HepG2 (cell line): ENCODE measurements at places on chromosomes 11 and 22. TPM values are rescaled to one million over a fixed set of nuclear protein-coding genes. Genes with fewer than 3 reads are reported as not detected.

GRCh38 chr22:39300186-39300830, 19.1 kb downstream of the RPL3 start:
- no peak for DNase-seq

CDC42BPG gene
- total RNA-seq, result 0.77 and 1.4 TPM in 2 replicates

- no peak for DNase-seq
Observed at GRCh38 chr22:35629406-35630216, 12.5 kb upstream of the MB start.

DNA sequence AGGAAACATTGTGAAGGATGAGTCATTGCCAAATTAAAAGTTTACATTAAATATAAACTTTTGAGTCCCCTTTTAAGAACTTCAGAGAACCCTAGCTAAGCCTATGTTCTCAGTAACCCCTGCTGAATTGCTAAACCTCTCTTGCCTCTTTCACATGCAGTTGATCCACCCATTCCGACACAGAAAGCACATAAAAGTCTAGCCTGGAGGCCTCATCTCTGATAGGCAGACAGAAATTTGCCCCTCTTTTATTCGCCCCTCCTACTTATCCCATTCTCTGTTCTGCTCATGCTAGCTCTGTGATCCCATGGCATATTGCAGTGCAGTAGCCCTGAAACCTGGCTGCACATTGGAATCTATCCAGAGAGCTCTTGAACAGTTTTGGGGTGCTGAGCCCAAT, 58.2 kb upstream of the PDE3B start:
- DNase-seq, result no peak

DNA sequence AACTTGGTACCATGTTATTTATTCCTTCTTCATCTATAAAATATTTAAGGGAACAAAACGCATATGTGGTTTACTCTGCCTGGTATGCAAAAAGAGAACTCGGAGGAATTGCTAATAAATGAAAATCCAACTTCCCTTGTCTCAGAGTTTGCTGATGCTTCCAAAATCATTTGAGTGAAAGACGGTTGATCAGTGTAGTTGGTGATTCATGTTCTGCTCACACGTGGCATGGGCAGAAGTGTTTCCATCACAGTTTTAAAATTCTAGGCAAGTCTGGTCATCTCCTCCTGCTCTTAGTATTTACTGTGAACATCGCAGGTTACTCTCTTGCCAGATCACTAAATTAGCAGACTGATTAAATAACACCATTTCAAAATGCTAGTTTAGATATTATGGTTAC, 11.9 kb upstream of the PARVB start:
- DNase-seq, result no peak

TMPRSS13 gene
- not detected in 2 replicates for total RNA-seq

GRCh38 chr22:35305525-35306070, 5.9 kb downstream of the TOM1 start:
- DNase-seq, result no peak

POU2AF1 gene
- 1.8 and 1.9 TPM in 2 replicates for total RNA-seq

DNA sequence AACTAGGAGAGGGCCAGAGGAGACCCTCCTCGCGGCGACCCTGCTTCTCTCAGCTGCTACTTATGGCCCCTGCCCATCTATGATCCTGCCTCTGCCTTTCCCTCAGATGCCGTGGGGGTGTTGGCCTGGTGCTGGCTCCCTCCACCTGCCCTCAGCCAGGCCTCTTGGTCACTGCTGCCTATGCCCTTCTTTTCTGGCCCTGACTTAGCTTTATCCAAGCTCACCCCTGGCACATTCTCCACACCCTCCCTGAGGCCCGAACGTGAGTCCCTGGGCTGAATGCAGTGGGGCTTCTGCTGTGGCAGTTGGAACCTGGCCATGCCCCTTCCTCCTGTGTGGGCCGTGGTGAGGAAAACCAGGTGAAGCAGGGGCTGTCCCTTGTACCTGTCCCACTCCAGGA, 19.8 kb upstream of the SUSD2 start:
- no peak for DNase-seq

- DNase-seq, result no peak
Observed at GRCh38 chr11:10727146-10727851, 23.7 kb upstream of the CTR9 start.

- DNase-seq, result no peak
Observed at GRCh38 chr11:41334007-41334933, 125.2 kb downstream of the LRRC4C start.

DNA sequence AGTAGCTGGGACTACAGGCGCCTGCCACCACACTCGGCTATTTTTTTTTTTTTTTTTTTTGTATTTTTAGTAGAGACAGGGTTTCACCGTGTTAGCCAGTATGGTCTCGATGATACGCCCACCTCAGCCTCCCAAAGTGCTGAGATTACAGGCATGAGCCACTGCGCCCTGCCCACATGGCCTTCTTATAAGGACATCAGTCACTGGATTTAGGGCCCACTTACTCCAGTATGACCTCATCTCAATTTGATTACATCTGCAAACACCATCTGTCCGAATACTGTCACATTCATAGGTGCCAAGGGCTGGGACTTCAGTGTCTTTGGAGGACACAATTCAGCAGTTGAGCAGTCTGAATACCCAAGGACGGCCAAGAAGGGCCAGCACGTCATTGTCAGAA, 8.2 kb upstream of the PRR5 start:
- no peak for DNase-seq

GRCh38 chr11:60924110-60924905, at the start of gene TMEM132A:
Gene TMEM132A (plus strand): TSS chr11:60924460. CDS start chr11:60924634, 174 bp downstream.
- DNase-seq, result peak; percentile 37

GRCh38 chr22:46147471-46148267, 2.7 kb upstream of the PPARA start:
- DNase-seq, result peak; percentile 73

DNA sequence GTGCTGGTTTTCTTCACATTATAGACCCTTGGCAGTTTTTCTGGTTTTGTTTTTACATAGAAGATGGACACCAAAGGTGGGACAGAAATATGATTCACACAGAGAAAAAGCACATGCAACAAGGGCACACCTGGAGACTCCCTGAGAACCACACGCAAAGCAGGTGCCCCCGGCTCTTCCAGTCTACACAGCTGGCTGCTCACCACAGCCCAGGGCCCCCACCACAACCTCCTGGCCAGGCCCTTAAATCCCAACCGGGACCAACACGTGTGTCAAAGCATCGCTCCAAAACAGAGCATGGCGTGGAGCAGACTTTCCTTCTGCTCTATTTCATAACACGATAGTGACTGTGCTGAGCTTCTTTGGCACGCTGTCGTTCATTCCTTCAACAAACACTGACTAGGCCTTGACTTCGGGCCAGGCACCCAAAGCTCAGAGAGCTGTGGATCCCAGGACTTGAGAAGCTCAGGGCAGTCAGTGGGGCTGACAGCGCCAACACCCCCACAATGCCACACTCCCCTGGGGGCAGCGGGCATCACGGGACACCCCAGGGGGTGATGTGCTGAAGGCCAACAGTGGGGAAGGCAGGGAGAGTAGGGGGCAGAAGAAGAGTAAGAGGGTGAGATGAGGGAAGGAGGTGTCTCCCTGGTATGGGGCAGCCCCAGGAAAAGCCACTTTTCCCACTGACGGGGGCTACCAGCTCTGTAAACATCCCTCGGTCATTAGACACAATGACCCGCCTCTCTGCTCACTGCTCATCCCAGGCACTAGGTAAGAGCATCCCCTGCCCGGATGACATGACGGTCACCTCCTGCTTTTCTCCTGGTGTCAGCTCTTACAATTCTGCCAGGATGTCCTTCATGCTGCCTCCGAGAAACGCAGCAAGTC, 26.0 kb downstream of the CELSR1 start:
- DNase-seq, result no peak

DNA sequence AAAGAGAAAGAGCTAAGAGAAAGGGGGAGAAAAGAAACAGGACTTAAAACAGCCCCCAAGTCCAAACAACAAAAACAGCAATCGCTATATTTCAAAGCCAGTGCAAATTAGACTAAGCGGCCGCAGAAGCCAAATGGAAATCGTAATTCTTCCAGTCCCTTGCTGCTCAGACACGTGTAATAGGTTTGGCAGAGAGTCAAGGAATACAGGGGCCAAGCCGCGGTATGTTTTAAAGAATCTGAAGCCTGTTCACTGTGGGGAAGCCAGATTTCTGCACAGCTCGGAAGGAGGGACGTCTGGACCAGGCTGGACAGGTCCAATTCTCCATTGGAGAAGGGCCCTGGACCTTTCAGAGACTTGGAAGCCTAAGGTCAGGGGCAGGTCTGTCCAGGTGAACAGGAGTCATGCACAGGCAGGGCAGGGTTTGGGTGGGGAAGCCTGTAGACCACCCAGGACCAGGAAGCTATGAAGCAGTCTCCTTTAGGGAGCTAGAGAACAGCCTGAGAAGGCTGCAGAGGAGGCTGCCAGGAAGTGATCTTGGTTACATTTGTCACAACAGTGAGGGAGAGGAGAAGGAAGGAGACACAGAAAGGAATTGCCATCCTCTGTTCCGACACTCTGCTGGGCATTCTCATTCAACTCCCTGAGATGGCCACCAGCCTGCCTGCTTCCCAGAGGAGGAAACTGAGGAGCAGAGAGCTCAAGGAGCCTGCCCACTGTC, 265.5 kb upstream of the ISX start:
- no peak for DNase-seq

DNA sequence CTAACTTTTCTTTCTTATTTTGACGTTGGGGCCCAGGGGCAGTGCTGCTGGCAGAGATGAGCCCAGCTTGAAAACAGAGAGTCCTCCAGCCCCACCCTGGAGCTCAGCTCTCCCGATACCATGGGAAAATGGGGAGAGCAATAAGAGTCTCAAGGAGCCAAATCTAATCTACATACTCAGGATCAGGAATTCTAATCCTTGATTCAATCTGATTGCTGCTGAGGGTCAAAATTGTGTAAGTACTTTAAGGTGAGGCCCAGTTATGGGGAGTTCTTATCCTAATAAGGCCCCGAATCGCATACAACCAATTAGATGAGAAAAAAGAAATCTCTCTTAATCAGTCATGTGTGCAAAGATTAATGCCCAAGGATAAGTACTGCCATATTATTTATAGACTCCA, 202.9 kb downstream of the FAM76B start:
- no peak for DNase-seq

GRCh38 chr11:61297746-61298145, 2.6 kb upstream of the VWCE start:
- DNase-seq, result peak; percentile 29

TREH gene
- 0.46 and 0.86 TPM in 2 replicates for total RNA-seq

GRCh38 chr22:44419429-44419828, 78.6 kb downstream of the RTL6 start:
- DNase-seq, result no peak

DNA sequence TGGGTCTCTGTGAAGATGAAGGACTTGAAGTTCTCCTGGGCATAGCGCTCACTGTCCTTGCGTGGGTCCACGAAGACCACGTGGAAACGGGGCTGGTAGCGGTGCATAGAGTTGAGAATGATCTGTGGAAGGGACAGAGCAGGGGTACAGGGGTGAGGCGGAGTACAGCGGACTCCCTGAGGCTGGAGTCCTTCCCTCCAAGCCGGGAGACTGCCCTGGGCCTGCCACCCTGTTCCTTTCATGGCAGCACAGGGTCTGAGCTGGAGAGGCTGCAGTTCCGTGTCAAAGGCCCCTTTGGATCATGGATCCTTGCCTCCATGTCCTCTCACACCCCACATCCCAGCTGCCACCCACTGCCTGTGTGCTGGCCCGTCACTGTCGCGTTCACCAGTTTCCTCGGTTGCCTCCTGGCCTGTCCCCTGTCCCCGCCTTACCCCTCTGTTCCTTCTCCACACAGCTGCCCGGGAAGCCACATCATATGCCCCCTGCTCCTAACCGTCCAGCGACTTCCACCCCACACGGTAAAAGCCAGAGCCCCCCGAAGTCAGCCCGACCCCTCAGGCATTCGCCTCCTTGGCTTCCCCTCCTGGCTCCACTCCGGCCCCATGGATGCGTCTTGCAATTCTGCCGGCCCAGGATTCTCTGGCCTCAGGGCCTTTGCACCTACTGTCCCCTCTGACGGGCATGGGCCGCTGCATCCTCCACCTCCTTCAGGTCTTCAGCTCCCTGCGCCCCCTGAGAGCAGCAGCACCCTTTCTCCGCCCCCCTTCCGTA, 3.4 kb upstream of the NUDT8 start:
- no peak for DNase-seq

- DNase-seq, result no peak
Observed at GRCh38 chr11:75351541-75351790, at the start of gene ARRB1. Gene ARRB1 (minus strand): TSS chr11:75351661. CDS start chr11:75351607, 54 bp downstream.

DNA sequence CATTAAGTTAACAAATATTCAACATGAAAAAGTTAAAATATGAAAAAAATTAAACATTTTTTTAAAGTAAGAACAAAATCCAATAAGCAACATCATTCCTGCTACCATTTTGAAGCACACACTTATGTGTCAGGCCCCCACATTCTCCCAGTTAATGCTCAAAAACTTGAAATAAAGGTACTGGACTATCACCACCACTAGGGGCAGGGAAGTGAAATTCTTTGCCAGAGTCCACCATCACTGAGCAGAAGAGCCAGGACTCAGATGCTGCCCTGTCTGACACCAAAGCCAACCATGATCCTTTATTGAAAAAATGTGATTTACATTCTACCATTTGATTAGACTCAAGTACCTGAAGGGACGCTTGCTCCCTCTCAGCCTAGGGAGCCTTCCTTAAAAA, 39.1 kb downstream of the PITPNB start:
- DNase-seq, result peak; percentile 56

RPLP2 gene
- total RNA-seq, result 2,049 and 2,106 TPM in 2 replicates

OR8G1 gene
- total RNA-seq, result not detected in 2 replicates

DNA sequence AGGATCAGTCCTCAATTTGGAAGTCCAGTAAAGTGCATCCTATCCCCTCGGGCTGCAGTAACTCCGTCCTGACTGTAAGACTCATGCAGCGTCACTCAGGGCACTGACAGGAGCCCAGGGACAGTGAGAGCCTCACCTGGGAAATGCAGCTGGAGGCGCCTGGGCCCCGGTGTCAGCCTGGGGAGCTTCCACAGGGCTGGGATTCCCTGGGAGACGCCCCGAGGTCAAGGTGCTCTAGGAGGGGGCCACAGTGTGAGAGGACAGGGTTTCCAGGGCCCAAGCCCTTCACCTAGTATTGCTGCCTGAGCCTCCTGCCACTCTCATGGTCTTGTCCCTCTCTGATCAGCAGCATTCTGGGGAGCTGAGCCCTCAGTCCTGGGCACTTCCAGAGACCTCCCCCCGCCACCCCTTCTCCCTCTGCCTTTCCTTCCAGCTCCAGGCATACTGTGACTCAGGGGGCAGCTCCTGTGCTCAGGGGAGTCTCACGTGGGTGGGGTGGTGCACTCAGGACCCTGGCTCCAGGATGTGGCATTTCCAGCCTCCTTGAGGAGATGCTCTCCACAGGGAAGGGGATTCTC, 99.1 kb upstream of the IGLL5 start:
- DNase-seq, result no peak

GRCh38 chr22:48701296-48702030, 1126.2 kb downstream of the BRD1 start:
- peak; percentile 8 for DNase-seq

- no peak for DNase-seq
Observed at GRCh38 chr11:66604155-66604554, 11.2 kb downstream of the CCS start.
